ENCODE measurements at places on chromosomes 1 and 21.
A peak's percentile ranks its signal among the peaks of the same experiment; 100 is the strongest.

GRCh38 chr1:60589916-60590315 is 492.4 kb upstream of the NFIA start:
- peak; percentile 59 for DNase-seq

GRCh38 chr1:212107481-212107880 is 71.9 kb downstream of the DTL start:
- DNase-seq, result no peak

DNA sequence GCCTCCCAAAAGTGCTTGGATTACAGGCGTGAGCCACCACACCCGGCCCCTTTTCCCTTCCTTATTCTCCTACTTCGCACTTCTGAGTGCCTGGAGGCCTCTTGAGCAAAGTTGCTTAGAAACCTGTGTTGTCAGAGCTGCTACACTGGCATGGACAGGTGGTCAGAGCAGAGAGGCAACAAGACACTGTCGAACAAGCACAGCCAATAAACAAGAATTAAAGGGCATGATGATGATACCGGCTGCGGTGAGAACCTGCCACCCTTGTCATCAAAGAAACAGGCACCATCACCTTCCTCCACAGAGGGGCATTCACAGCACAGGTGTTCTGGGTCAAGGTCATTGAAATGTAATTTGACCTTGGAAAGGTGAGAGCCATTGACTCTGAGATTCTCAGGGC is 23.3 kb downstream of the STUM start:
- no peak for DNase-seq

DNA sequence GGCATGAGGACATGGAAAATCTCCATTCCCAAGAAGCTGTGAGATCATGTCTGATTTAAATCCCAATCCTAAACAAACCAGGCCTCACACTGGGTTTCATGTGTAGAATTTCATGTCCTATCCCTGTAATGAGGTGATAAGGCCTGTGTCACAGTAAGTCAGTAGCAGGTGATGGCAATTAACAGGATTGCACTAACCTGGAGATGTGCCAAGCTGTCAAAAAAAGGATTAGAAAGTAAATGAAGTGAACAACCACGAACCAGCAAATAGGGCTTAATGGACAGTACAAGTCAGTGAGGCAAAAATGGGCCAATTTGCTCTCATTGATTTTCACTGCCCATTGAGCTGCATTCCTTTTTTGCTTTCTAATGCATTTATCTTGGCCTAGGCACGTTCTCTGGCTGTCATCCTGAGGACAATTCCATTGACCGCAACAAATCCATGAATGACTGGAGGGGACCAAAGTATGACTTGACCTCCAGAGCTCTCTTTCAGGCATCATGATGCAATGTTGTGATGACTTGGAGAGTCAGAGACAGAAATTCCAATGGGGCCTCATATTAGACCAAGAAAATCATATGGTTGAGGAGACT is 673.6 kb upstream of the ADGRL2 start:
- DNase-seq, result peak; percentile 45

DNA sequence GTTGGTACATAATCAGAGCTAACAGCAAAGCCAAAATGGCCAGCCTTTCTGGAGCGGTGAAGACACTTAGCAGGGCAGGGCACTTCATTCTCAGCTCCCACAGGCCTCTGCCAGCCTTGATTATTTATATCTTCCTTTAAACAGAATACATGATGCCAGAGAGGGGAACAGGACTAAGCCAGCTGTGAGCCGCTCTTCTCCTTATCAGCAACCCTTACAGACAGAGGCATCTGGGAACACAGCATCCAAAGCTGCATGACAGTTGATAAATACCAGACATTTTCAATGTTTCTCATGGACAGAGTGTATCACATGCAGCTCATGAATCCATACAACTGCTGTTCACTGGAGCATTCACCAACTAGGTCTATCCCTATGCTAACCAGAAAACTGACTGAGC is 29.1 kb downstream of the DNAJC11 start:
- no peak for DNase-seq

DNA sequence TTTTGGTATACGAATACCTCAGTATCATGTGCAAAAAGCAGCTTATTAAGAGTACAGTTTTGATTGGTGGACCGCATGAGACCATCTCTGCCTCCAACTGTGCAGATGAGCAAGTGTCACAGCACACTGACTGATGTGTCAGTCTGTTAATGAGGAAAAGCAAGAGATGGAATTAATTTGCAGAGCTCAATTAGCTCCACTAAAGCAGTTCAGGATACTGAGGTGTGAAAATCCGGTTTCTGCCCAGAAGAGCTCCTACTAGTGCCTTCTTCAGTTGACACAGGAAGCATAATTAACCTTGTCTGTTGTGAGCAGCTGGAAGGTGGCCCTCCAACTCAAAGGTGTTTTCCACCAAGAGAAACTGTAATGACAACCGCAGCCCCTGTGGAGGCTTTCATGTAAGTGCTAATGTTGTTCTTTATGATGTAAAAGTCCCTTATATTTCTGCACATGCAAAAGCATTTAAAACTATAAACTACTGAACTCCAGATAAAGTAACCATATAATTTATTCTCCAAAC is 44.3 kb downstream of the PCNX2 start:
- no peak for DNase-seq

GRCh38 chr1:155598842-155599331 is 11.1 kb upstream of the MSTO1 start:
- DNase-seq, result peak; percentile 55

DNA sequence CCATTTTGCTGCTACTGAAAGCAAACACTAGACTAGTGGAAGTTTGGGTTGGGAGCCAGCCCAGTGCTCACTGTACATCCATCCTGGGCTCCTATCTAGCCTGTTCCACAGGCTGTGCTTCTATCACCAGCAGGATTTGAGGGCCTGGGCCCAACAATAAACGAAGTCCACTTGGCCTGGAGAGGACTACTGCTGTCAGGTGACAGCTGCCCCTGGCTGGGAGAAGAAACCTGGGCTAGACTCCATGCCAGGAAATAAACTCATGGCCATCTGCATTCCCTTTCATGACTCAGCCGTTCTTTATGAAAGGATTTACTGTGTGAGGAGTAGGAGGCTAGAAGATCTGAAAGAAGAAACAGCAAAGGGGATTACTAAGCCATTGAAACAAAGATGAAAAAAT is 35.5 kb downstream of the COLGALT2 start:
- DNase-seq, result peak; percentile 93

DNA sequence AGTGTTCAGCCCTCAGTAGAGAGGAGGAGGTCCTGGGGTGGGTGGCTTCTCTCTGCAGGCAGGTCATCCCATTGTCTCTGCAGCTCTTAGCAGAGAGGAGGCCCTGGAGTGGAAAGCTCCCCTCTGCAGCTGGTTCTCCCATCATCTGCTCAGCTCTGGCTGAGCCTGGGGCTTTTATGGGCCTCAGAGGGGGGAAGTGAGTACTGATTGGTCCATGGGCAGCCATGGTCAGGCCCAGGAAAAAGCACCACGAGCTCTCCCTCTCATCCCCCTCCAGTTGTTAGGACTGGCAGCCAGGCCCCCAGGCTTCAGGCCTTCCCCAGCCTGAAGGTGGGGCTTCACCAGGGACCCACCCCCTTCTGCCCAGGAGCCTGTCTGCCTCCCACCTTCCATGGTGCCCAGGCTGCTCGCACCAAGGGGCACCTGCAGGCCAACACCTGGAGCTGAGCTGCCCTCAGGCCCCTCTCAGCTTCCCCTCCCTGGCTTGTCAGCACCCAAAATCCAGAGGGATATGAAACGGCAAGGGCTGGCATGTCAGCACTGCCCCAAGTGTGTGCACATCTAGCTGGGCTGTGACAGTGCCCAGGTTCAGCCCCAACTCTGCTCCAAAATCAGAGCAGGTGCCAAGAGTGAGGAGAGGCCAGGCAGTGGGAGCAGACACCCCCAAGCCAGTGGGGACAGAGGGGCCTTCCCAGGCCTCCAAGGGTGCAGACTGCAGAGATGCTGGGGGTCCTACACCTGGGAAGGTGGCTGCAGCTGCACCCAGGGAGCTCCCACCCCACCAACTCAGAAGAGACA is 449.0 kb downstream of the MATN1 start:
- no peak for DNase-seq

DNA sequence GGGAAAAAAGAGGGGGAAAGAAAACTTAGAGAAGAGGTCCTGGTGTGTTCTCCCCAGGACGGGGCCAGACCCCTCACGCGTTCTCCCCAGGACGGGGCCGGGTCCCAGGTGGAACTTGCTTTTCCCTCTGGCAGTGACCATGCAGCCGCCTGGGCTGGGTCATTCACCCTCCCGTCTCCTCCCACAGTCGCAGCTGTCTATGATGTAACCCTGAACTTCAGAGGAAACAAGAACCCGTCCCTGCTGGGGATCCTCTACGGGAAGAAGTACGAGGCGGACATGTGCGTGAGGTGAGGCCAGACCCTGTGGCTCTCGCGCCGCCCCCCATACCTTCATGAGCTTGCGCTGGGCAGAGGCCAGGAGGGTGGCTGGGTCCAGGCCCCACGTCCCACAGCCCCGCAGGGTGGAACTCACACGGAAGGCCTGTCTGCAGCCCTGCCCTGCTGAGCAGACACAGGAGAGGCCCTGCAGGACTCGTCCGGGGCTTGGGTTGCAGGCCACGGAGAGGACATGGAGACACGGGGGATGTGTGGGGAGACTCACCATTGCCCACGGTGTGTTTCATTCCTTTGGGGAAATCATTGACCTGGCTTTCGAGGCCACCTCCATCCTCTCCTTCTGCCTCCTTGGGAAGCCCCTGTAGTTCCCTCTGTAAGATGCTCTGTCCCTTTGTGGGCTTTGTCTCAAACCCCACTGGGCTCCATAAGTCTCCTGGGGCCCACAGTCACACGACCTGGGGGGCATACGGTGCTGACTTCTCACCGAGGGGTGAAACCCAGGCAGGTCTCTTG is 40.7 kb upstream of the TRAPPC10 start:
- no peak for DNase-seq

DNA sequence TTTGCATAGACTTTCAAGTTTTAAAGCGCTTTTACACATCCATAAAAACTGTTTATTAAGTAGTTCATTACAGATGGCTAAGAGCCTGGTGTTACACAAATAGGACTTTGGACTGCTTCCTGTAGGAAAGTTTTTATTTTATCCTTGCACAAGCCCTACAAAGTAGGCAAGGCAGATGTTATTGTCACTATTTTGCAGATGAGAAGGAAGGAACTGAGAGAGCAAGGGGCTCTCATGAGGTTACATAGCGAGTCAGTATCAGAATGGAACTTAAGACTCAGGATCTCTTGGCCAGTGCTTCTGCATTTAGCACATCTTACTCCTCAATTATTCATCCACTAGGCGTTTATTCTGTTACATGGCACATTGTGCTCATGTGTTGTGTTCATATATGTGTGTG is 2.6 kb upstream of the MAPKAPK2 start:
- no peak for DNase-seq

DNA sequence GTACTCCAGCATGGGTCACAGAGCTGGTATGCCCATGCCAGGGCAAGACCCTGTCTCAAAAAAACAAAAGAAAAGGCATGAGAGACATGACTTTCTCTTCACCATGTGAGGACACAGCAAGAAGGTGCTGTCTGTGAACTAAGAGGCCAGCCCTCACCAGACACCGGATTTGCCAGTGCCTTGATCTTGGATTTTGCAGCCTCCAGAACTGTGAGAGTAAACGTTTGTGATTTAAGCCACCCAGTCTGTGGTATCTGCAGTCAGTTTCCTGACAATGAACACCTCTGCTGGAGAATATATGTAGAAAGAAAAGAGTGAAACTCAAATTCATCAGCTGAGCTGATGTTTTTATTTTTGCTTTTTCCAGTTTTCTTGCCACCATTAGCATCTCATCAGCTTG is 166.3 kb upstream of the RAB4A start:
- no peak for DNase-seq

DNA sequence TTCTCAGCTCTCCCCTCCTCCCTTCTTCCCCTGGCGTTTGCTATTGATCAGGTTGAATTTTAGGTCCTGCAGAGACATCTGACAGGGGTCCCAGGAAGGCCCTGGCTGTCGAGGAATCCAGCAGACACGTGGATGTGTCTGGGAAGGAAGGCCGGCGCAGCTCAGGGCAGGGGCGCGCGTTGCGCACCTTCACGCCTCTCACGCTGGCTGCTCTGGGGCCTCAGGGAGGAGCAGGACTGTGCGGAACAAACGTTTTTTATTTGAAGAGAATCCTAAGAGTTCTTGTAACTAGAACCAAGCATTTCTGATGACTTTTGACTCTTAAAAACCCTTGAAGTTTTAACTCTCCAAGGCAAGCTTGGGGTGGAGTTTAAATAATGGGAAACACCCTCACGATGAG is 54.2 kb downstream of the SLC37A1 start:
- no peak for DNase-seq

DNA sequence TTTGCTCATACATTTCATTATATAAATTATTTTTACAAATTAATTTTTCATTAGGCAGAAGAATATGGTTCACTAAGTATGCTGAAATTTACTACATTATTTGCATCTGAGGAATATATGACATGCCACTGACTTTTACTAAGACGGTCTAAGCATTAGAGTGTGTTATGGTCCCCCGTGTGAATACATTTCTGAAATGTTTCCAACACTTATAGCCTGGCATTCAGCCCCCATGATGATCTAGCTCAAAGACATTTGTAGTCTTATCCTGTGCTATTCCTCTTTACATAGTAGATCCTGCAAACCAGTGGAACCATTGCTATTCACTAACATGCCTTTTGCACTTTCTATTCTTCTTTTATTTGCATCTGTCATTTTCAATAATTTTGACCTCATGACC is 1878.0 kb downstream of the MRPL39 start:
- DNase-seq, result no peak

DNA sequence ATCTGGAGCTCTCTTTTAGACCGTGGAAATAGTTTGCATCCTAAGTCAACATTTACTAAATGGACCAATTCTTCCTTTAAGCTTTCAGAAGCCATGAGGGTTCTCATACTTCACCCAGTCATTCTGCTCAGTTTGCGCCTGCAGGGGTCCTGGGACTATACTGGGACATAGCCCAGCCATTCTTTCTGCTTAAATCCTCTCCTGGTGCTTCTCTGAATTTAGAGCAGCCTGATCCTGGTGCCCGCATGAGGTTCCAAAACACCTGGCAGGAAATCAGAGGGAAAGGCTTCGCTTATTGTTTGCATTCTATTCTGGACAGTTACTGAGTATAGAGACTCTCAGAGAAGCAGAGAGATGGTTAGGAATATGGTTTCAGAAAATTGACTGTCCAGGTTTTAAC is 27.0 kb downstream of the TNN start:
- DNase-seq, result no peak

- no peak for DNase-seq
Observed at GRCh38 chr1:233681285-233681684, 67.4 kb downstream of the KCNK1 start.

DNA sequence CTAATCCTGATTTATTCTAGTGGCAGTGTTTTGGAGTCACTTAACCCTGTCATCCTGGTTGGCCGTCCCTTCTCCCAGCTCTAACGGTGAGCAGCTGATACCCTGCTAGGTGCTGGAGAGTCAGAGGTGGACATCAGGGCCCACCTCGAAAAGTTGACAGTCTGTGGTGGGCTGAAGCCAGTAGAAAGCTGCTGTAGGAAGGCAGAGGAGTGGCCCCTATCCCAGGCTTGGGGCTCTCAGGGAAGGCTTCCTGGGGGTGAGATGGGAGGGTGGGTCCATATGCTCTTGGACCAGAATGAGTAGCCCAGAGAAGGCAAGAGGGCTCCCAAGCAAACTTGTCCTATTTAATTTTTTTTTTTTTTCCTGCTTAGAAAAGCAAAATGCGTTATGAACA is 475 bp upstream of the RPL5 start:
- no peak for DNase-seq
